ENCODE measurements at places on chromosomes 16 and 17.

- no peak for DNase-seq
Observed at GRCh38 chr16:88477631-88478519, 24.8 kb downstream of the ZFPM1 start.

DNA sequence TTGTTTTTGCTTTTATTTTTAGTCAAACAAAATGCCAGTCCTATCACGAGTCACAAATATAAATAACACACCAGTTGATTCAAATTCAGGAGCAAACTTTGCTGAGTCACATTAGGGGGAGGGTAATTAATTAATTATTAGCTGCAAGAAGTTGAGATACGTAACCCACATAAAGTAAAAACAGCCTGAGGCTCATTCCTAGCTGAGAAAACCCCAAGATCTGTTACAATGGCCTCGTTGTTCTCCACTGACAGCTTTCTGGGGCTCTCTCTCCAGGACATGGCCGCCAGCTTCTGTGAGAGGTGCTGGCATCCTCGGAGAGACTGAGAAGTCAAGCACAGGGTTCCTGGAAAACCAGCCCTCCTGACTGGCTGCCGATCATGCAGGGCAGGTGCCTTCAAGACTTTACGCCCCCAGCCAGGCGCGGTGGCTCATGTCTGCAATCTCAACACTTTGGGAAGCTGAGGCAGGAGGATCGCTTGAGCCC lies 11.1 kb downstream of the RAB40B start:
- peak; percentile 85 for DNase-seq

- no peak for DNase-seq
Observed at GRCh38 chr16:72371307-72372086, 199.5 kb upstream of the PMFBP1 start.

- no peak for DNase-seq
Observed at GRCh38 chr17:59366040-59366757, 34.7 kb downstream of the YPEL2 start.

DNA sequence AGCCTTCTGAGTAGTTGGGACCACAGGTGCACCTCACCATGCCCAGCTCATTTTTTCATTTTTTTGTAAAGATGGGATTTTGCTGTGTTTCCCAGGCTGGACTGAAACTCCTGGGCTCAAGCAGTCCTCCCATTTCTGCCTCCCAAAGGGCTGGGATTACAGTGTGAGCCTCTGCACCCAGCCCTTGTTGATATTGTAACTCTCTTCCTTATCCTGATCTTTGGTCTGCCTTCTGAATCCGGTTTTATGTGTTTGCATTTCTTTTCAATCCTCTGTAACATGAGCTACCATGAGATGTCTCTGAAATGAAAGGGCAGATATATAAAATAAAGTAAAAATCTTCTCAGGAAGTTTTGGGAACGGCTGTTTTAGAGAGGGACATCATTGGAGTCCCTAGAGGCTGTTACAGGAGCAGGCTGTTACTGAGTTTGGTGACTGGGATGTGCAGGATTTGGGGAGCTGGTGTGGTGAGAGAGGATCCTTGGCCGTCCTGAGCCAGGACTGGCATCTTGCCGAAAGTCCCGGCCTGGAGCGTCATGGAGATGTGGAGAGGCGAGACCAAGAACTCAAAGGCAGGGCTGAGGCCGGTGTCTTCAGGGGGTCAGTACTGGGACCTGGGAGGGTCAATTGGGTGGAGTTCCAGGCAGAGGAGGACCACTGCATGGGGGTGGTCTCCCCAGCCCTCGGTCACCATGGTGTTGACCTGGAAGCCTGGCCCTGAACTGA lies 39.4 kb downstream of the ATP2C2 start:
- DNase-seq = no peak

DNA sequence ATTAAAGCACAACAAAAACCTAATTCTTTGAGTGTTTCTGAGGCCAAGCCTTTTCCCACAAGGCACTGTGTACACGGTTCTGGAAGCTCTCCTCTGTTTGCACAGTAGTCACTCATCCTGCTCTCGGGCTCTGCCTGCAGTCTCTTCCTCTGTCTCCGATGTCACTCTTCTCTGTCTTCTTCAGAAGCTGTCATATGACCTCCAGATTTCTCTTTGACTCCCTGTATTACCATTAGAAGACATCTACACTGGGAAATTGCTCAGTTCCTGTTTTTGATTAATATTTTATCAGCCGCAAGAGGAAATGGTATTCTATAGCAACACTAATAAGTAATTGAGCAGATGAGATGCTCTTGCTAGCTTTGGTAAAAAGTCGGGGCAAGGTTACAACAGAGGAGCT lies 422.9 kb downstream of the WWOX start:
- DNase-seq = no peak

- peak; percentile 76 for DNase-seq
Observed at GRCh38 chr17:18248300-18248731, 10.2 kb downstream of the FLII start.

GRCh38 chr16:71985262-71985974 lies 14.8 kb downstream of the PKD1L3 start:
- no peak for DNase-seq

GRCh38 chr16:28923652-28924398 lies 1.2 kb downstream of the RABEP2 start:
- DNase-seq = no peak

DNA sequence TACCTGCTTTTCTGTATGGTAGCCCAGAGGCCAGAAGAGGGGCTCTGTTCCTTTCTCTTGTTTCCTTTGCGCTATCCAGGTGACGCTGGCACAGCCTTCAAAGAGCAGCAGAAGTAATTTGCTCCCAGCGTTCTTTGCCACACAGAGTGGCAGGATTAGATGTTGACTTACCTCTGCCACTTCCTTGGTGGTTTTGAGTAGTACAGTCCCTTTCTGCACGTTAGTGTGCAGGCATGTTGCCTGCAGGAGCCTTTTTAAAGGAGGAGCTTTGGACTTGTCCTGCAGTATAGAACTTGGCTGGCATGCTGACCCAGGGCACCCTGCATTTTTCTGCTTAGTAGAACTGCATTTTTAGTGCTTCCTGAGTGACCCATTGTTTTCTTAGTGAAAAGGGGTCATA lies at the start of gene ABCC11:
Gene ABCC11 (minus strand): TSS at position 229 of the 400 bp plus-strand sequence. CDS start 15,618 bp downstream, outside the sequence.
- DNase-seq = no peak

DNA sequence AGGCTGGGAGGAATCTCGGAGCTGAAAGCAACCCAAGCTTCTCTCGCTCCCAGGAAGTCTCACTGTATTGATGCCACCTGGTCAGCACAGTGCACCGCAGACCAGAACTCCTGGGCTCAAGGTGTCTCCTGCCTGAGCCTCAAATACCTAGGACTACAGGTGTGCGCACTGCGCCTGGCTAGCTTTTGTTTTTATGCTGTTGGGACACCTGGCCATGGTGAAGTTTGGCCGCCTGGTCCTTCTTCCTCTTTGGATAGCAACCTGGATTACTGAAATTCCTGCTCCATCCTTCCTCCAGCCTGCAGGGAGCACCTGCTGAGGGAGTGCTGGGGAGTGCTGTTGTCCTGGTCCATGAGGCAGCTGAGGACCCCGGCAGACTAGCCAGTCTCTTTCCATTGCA lies 56.6 kb downstream of the COTL1 start:
- DNase-seq = no peak

DNA sequence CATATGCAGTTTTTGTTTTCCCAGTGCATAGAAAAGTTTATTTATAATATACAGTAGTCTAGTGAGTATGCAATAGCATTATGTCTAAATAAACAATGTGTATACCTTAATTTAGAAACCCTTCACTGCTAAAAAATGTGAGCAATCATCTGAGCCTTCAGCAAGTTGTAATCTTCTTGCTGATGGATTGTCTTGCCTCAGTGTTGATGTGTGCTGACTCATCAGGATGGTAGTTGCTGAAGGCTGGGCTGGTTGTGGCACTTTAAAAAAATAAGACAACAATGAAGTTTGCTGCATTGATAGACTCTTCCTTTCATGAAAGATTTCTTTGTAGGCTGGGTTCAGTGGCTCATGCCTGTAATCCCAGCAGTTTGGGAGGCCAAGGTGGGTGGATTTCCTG lies 13.9 kb upstream of the CAPNS2 start:
- no peak for DNase-seq

DNA sequence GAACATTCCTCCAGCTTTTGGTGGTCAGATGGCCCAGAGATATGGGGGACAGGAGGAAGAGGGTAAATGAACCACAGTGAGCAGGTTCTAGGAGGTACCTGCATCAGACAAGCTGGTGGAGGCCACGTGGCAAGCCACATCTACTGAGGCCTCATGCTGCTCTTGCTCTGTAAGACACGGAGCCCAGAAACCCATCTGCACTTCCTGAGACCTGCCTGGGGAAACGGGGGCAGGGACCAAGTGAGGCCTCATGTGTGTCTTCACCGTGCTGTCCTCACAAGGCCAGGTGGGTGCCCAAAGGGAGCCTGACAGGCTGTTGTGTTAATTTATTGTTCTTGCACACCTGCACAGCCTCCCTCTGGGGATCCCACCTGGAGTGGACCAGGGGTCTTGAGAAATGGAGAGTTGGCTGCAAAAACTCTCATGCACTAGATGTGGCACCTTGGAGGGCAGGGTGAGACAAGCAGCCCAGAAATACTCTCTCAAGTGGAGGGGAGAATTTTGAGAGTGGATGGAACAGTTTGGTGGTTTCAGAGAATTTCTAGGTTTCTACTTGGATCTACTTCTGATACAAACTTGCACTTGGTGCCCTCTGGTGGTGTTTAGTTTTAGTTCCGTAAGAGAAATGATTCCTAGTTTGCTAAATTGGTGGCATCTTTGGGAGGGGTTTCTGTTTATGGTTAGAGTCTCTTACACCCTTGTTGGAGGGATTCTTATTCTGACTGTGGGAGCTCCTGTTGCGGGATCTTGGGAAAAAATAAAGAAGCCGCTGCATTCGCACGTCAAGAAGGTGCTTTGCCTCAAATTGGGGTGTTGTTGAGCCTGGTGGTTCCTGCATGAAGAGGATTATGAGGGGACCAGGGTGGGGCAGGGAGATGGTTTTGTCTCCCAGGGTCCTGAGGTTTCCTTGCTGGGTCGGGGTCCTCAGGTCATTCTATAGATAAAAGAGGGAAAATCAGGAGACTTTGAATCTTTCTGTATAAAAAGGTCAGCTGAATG lies 47.5 kb downstream of the SLC6A2 start:
- DNase-seq = peak; percentile 73

DNA sequence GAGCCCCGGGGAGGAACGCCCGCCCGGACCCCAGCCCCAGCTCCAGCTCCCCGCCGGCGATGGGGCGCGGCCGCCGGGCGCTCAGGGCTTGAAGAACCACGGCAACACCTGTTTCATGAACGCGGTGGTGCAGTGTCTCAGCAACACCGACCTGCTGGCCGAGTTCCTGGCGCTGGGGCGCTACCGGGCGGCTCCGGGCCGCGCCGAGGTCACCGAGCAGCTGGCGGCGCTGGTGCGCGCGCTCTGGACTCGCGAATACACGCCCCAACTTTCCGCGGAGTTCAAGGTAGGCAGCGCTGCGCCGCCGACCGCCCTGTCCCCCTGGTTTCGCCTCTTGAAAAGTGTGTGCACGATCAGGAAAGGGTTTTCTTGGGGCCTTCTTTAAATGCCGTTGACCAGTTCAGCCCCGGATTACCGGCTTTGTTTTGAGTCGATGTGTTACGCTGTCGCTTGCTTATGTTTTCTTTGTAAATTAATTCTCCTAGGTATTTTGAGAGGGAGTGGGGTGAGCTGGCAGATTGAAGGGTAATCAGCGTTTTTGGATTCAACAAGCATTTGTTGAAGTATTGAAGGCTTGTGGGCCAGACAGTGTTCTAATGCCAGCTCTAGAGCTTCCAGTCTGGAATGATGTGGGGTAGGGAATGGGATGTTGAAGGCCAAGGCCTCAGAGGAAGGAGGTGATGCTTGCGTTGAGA lies 681 bp downstream of the USP43 start:
- DNase-seq = no peak

Data from globus pallidus (tissue), 1 donor.